ENCODE measurements at places on chromosomes 3 and 15. TPM values are rescaled to one million over a fixed set of nuclear protein-coding genes. Genes with fewer than 3 reads are reported as not detected.

- DNase-seq: no peak
These were observed 153.2 kb downstream of the MYRIP start for GRCh38 chr3:39962581-39962980.

DNA sequence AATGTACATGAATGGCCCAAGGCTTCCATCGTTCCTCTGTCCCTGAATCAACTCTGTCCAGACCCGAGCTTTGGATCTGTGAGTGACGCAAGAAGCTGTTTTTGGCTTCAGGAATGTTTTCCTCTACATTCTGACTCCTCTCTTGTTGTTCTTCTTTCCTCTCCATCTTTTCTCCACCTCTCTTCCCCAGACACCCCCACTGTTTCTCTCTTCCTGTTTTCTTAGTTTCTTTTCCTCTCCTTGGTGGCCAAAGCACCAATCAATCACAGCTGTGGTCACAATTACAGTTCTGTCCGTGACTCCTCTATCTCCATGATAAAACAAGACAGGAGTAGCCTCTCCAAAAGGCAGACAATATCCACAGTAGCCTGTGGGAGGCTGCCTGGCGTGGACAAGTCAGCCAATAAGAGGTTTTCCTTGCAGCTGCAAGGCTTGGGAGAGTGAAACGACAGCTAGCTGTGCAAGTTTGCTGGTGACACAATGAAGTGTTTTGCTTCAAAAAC lies 4.9 kb upstream of the TMEM212 start:
- no peak for DNase-seq

DNA sequence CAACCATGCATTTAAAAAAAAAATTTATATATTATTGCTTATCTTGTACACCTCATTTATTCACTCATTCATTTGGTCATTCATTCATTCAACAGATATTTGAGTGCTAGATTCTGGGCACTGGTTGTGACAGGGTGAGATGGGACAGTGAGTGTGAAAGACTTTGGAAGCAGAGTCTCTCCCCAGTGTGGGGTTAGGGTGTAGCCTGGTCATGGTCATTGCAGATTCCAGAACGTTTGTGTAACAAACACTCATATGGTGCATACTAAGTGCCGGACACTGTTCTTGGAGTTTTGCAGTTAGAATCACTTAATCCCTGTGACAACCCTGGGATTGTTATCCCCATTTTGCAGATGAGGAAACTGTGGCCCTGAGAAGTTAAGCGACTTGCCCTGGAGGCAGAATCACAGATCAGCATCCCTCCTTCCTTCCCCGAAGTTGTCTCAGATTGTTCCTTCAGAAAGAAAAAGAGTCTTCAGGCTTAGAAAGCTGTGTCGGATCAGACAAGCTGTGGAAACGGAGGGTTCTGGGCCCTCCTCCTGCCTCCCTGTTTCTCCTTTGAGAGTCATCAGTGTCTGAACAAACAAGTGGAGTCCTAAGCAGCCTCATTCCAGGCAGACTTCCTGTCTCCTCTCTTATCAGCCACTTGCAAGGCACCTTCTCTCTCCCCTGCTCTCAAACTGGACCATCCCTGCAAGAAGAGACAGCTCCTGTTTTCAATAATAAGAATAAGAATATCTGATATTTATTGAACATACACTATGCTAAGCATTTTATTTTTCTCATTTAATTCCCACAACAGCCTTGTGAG lies 6.3 kb downstream of the LOXL1 start:
- peak; percentile 25 for DNase-seq

DNA sequence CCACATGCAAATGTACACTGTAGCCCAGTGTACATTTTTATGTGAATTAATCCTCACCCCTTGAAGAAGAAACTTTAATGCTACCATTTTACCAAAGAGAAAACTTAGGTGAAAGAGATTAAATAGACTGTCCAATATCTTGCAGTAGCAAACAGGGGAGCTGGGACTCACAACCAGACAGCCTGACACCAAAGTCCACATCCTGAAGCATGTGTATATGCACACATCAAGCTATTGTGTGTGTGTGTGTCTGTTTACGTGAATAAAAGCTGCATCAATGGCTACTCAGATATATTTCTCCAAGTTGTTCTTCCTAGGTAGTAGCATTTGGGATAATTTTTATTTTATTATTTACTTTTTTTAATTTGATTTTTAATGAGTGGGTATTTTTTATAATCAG lies 6.7 kb downstream of the ANO10 start:
- no peak for DNase-seq

- no peak for DNase-seq
These were observed 33.5 kb downstream of the IQGAP1 start for GRCh38 chr15:90421527-90421926.

Gene DBR1
- polyA plus RNA-seq: 8.1 TPM

Gene COMMD4
- 116 TPM for polyA plus RNA-seq

DNA sequence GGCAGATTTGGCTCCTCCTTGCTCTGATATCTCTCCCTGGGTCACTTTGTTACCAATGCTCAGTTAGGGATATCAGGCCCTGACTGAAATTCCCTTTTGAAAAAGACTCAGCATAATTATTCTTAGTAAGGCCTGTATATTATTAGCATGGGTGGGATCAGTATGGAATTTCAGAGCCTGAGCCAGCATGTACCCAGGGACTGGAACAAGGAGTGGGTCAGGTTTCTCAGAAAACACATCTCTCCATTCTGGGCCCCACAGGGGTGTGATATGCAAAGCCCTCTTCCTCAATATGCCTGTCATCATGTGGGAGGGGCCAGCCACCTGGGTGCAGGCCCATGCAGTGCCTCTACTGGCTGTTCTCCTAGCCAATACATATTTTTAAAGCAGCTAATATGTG lies 423.2 kb downstream of the EPHB1 start:
- DNase-seq: no peak

DNA sequence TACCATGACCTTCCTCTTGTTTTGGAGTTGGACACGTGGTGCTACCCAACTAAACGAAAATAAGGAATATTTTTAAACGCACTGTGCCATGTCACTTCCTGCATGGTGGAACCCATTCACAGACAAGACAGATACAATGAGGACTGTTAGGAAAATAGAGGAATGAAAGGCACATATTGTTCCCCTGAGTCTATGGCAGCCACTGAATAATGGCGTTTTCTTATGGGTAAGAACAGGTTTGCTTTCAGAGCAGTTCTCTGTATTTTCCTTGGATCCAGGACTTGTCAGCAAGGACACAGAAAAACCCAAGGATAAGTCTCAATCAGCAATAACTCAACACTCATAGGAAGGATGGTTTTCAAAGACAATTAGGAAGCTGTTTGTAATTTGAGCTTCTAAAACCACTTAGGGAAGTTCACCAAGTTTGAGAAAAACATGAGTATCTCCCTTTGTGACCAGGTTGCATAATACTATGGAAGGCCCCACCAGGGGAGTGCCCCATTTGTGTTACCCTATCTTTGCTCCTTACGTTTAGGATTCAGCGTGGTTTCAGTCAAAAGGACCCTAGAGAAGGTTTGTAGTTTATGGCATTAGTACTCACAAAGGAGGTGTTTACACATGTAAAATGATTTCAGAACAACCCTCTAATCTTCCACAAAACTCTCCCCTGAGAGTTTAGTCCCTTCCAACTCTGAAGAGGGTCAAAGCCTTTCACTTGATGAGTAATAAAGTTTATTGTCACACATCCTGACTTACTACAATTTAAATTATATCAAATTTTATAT lies 487.2 kb upstream of the ATP11B start:
- no peak for DNase-seq

GRCh38 chr3:107062787-107063186 lies 314.5 kb upstream of the CCDC54 start:
- no peak for DNase-seq

- no peak for DNase-seq
These were observed 750 bp upstream of the HHLA2 start for GRCh38 chr3:108295421-108296175.

GRCh38 chr3:89311581-89311980 lies 204.2 kb downstream of the EPHA3 start:
- DNase-seq: no peak

Gene SPATA12
- polyA plus RNA-seq: 0.13 TPM

Measured in spleen (tissue), 13 donors.